ENCODE measurements at places on chromosomes 11 and 22.
A peak's percentile ranks its signal among the peaks of the same experiment; 100 is the strongest.

- DNase-seq: no peak
Observed at GRCh38 chr11:107931206-107931605, 3.0 kb downstream of the RAB39A start.

- DNase-seq: no peak
Observed at GRCh38 chr11:24885580-24886173, 388.8 kb downstream of the LUZP2 start.

DNA sequence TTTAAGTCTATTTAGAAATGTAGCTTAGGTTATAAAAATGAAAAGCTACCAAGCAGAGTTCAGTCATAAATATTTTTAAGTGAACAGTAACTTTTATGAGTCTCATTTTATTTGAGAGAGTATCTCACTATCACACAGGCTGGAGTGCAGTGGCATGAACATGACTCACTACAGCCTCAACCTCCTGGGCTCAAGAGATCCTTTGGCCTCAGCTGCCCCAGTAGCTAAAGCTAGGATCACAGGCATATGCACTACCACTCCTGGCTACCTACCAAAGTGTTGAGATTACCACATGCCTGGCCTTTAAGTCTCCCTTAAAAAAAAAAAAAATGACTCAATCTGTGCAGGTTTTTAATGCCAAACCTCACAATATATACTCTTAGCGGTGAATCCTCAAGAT is 34.7 kb upstream of the CLNS1A start:
- peak; percentile 32 for DNase-seq

- DNase-seq: no peak
Observed at GRCh38 chr11:19934828-19935259, 222.2 kb downstream of the NAV2 start.

DNA sequence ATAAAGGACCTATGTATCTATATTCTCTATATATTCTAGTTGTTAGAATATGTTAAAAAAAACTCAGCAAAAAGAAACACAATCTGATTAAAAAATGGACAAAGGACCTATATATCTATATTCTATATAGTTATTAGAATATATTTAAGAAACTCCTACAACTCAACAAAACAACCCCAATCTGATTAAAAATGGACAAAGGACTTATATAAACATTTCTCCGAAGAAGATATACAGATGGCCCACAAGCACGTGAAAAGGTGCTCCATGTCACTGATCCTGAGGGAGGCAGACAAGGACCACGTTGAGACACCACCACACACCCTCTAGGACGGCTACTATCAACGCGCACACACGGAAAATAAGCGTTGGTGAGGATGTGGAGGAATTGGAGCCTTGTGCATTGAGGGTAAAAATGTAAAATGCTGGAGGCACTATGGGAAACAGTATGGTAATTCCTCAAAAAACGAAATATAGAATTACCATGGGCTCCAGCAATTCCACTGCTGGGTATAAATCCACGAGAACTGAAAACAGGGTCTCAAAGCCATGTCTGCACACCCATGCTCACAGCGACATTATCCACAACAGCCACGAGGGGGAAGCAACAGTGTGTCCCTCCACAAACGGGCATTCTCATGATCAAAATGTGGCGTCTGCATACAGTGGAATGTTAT is 22.7 kb downstream of the YPEL1 start:
- DNase-seq: peak; percentile 60

DNA sequence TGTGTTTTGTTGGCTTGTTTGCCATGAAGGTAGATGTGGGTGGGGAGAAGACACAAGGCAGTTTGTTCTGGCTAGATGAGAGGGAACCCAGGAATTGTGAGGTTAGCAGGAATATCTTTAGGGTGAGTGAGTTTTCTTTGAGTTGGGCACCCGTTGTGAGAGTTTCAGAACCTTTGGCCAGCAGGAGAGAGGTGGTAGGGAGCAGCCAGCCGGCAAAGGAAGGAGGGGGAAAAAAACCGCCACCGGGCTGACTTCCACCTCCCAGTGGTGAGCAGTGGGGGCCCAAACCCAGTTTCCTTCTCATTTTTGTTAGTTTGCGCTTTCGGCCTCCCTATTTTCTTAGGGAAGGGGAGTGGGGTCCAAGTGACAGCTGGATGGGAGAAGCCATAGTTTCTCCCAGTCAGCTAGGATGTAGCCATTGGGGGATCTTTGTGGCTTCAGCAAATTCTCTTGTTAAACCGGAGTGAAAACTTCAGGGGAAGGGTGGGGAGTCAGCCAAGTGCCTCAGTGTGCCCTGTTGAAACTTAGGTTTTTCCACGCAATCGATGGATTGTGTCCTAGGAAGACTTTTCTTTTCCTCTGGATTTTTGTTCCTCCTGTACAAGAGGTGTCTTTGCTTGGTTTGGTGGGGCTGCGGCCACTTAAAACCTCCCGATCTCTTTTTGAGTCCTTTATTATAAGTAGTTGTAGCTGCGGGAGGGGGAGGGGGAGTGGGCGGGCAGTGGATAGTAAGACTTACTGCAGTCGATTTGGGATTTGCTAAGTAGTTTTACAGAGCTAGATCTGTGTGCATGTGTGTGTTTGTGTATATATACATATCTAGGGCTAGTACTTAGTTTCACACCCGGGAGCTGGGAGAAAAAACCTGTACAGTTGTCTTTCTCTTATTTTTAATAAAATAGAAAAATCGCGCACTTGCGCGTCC is 1.1 kb upstream of the GCAT start:
- DNase-seq: peak; percentile 19

GRCh38 chr11:117824571-117825537 is at the start of gene FXYD2:
FXYD2 (minus strand) TSS chr11:117824744; CDS start chr11:117824678, 66 bp downstream.
- no peak for DNase-seq

GRCh38 chr11:124886476-124886875 is 11.2 kb downstream of the ROBO4 start:
- no peak for DNase-seq

DNA sequence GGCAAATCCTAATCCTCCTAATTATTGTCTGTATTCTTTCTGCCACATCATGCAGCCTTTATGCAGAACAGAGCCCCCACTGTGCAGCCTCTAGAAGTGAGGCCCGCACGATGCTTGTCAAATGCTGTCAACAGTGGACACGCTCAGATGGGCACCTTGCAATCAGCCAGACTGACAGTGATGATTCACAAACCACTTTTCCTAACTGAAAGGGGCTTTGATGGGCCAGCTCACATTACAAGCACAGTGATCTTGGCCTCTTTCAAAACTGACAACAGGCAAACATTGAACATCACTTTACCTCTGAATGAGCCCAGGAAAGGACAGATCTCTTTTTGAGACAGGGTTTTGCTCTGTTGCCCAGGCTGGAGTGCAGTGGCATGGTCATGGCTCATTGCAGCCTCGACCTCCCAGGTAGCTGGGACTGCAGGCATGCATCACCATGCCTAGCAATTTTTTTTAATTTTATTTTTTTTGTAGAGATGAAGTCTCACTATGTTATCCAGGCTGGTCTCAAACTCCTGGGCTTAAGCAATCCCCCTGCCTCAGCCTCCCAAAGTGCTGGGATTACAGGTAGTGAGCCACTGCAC is 18.0 kb upstream of the E2F8 start:
- no peak for DNase-seq

Measured in LoVo (cell line).